ENCODE measurements at places on chromosomes 6 and 20.
A peak's percentile ranks its signal among the peaks of the same experiment; 100 is the strongest.

DNA sequence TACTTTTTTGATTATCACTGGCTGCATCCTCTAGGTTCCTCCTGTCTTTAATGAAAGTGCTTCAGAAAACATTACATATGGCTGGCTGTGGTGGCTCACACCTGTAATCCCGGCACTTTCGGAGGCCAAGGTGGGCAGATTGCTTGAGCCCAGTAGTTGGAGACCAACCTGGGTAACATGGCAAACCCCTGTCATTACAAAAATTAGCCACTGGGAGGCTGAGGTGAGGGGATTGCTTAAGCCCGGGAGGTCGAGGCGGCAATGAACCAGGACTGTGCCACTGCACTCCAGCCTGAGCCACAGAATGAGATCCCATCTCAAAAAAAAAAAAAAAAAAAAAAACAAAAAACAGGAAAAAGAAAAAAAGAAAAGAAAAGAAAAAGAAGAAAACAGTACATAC lies 35.3 kb downstream of the BEND3 start:
- H3K4me3 ChIP-seq = no peak overlapping the region
- no peaks in the 10 kb centered on the region for H3K27me3 ChIP-seq
- H3K27ac ChIP-seq = no peak overlapping the region
- DNase-seq = no peak
- peaks cover 11% of the 10 kb centered on the region for H3K36me3 ChIP-seq

- H3K4me1 ChIP-seq = peaks cover 2% of the 10 kb centered on the region
- no peak overlapping the region for H3K27ac ChIP-seq
- peaks cover 5% of the 10 kb centered on the region for H3K27me3 ChIP-seq
- no peak overlapping the region for H3K4me3 ChIP-seq
- no peak for DNase-seq
These were observed 141.6 kb downstream of the EYA2 start for GRCh38 chr20:47036091-47036870.

- H3K27ac ChIP-seq = no peak overlapping the region
- DNase-seq = no peak
- H3K27me3 ChIP-seq = no peaks in the 10 kb centered on the region
These were observed 213.2 kb upstream of the MANEA start for GRCh38 chr6:95364016-95364604.

DNA sequence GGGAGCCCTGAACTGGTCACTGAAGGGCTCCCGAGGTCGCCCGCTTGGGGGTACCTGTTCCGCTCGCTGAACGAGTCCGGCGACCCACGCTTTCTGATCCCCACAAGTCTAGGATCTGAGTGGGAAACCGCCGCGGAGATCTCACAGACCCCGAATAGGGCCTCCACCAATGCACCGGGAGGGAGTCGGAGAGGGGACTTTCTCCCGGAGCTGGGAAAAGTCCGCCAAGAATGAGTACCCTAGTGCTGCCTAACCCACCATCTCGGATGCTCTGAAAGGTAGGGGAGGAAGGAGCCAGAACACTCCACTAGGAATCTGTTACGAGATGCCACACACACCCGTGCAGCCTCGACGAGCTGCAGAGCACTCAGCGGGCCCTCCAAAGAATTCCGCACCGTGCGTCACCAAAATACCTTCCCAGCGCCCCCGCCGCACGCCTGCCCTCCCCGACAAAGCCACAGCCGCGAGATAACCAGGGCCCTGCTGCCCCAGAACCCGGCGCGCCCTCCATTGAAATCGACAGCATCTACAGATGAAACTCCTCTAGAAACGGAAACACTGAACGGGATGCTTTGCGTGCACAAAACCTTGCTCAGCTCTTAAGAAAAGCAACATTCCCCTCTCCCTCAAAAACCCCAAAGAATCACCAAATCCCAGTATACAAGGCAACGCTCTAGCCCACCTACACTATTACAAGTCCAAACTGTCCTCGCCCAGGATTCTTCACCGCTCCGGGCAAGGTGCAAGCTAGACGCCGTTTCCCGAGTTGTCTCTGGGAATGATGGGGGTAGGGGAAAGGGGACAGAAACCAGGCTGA lies 686 bp downstream of the COL12A1 start:
- peak overlapping the region; percentile 57 for H3K27ac ChIP-seq
- peak; percentile 75 for DNase-seq
- H3K27me3 ChIP-seq = peaks cover 84% of the 10 kb centered on the region

DNA sequence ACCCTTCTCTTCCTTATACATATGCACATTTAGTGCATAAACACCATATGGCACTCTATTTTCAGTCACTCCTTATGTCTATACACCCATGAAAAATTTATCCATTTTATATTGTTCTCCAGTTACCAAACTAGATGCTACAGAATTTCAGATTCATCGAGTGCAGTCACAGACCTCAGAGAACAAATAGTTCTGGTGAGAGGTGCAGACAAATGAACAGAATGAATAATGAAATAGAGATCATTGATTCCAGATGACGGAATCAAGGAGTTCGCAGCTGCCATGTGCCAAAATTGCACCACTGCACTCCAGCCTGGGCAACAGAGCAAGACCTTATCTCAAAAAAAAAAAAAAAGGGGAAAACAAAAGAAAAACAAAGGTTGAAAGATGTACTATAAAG lies 214.8 kb upstream of the CEP162 start:
- no peak overlapping the region for H3K4me3 ChIP-seq
- H3K36me3 ChIP-seq = no peaks in the 10 kb centered on the region
- no peaks in the 10 kb centered on the region for H3K4me1 ChIP-seq
- H3K27me3 ChIP-seq = no peaks in the 10 kb centered on the region
- H3K27ac ChIP-seq = no peak overlapping the region

All from activated CD4-positive, alpha-beta T cell treated with anti-CD3 and anti-CD28 coated beads, Interleukin-2, amount 10 ng/mL, durations not matched to agents 24 days and 14 days (primary cell).